IMR-90 (cell line): ENCODE measurements at places on chromosomes 4 and X. TPM values are rescaled to one million over a fixed set of nuclear protein-coding genes. Genes with fewer than 3 reads are reported as not detected.

The KIAA1210 gene
- total RNA-seq: not detected in 2 replicates

GRCh38 chr4:54090404-54090803 is 9.6 kb upstream of the GSX2 start:
- no peak overlapping the region for H3K4me3 ChIP-seq
- H3K27me3 ChIP-seq: peaks cover under 1% of the 10 kb centered on the region; the same call in 1 of the 2 replicates
- H3K36me3 ChIP-seq: no peaks in the 10 kb centered on the region
- H3K4me1 ChIP-seq: peaks cover 2% of the 10 kb centered on the region; the same call in 1 of the 2 replicates
- H3K27ac ChIP-seq: no peak overlapping the region
- no peak for DNase-seq

The BMP2K gene
- total RNA-seq: 46.1 and 59.7 TPM in 2 replicates

The GBA3 gene
- total RNA-seq: not detected in 2 replicates

The C1QTNF7 gene
- 0.18 and 0.28 TPM in 2 replicates for total RNA-seq

DNA sequence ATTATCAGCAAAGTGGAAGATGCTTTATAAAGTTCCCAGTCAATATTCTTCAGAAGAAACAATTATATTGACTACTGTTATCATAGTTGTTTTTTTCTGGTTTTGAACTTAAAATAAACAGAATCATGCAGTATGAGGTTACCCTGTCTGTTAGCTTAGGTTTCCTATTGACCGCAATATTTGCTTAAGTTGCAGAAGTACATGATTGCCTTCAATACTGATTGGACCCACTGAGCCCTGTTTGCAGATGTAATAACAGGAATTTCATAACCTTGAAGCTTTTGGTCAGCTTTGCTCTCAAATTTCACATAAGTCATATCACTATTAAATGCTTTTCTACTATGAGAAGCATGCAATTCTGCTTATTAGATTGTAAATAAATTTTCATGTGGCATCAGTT is 229.1 kb upstream of the FSTL5 start:
- no peaks in the 10 kb centered on the region for H3K36me3 ChIP-seq
- H3K27ac ChIP-seq: no peak overlapping the region
- H3K4me3 ChIP-seq: no peak overlapping the region
- no peaks in the 10 kb centered on the region for H3K4me1 ChIP-seq
- no peaks in the 10 kb centered on the region for H3K27me3 ChIP-seq
- DNase-seq: no peak

DNA sequence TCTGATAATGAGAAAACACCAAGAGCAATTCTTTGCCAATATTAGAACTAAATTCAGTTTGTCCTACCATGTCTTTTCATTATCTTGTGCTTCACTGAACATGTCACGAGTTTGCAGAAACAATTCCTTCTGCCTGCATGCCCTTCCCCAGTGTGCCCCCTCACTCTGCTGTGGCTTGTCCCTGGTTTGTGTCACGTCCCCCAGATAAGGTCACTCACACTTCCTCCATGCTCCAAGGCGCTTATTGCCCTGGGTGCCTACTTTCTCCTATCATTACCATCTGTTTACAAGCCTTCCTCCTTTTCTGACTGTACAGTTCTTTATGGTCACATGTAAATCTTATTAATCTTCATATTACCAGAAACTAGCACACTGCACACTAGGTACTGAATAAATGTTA is 394.1 kb downstream of the KCNIP4 start:
- no peak overlapping the region for H3K4me3 ChIP-seq
- H3K36me3 ChIP-seq: no peaks in the 10 kb centered on the region
- H3K4me1 ChIP-seq: no peaks in the 10 kb centered on the region
- no peak for DNase-seq
- no peak overlapping the region for H3K27ac ChIP-seq

The TMEM131L gene
- total RNA-seq: 16.1 and 23.8 TPM in 2 replicates

GRCh38 chrX:6718766-6719165 is 183.8 kb upstream of the VCX3A start:
- H3K4me1 ChIP-seq: no peaks in the 10 kb centered on the region
- H3K27ac ChIP-seq: no peak overlapping the region
- no peaks in the 10 kb centered on the region for H3K36me3 ChIP-seq
- H3K4me3 ChIP-seq: no peak overlapping the region

The BMPR1B gene
- 0.90 and 1.1 TPM in 2 replicates for total RNA-seq

- no peak overlapping the region for H3K27ac ChIP-seq
- no peaks in the 10 kb centered on the region for H3K4me1 ChIP-seq
- H3K4me3 ChIP-seq: no peak overlapping the region
- H3K27me3 ChIP-seq: peaks cover 3% of the 10 kb centered on the region; the same call in 1 of the 2 replicates
Measured at GRCh38 chrX:39941332-39941920, 156.3 kb downstream of the BCOR start.

GRCh38 chr4:53644607-53645006 is 53.3 kb upstream of the LNX1 start:
- H3K36me3 ChIP-seq: no peaks in the 10 kb centered on the region
- H3K27me3 ChIP-seq: no peaks in the 10 kb centered on the region
- no peak overlapping the region for H3K27ac ChIP-seq
- no peak for DNase-seq
- no peak overlapping the region for H3K4me3 ChIP-seq

DNA sequence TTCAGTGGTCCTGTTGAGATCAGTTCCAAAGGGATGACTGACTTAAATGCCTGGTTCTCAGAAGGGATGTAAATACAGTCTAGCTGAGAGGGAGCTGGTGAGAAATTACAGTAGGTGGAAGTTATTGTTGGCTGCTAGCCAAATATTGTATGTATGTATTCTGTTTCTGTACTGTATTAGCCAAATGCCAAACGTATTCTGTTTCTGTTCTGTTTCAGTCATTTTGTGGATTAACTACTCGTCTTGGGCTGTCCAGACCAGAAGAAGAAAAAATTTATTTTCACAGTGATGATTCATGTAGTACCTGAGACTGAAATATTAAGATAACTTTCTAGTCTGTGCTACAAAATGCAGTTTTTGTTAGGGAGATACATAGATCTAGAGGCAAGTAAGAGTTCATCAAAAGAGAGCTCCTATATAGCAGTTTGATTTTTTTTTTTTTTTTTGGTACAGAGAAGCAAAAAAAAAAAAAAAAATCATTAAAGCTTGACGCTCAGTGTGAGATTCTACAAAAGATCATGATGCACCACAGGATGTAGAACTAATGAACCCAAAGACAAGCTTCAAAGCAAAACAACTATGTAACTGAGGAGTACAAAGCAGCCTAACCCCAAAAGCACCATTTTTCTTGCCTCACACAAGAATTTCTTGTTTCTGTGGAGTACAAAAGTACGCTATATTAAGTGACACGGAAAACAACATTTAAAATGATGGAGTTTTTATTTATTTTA is 54.8 kb downstream of the CASP6 start:
- no peak overlapping the region for H3K27ac ChIP-seq
- no peak for DNase-seq
- H3K36me3 ChIP-seq: no peaks in the 10 kb centered on the region
- H3K4me1 ChIP-seq: no peaks in the 10 kb centered on the region
- no peaks in the 10 kb centered on the region for H3K27me3 ChIP-seq

GRCh38 chr4:51853027-51853682 is 10.2 kb downstream of the DCUN1D4 start:
- H3K4me1 ChIP-seq: peaks cover 8% of the 10 kb centered on the region
- peaks cover 8% of the 10 kb centered on the region for H3K36me3 ChIP-seq
- H3K27me3 ChIP-seq: no peaks in the 10 kb centered on the region
- DNase-seq: peak; percentile 17
- no peak overlapping the region for H3K4me3 ChIP-seq
- H3K27ac ChIP-seq: peak overlapping the region; percentile 72; the same call in 1 of the 2 replicates

The STBD1 gene
- total RNA-seq: 2.2 and 3.0 TPM in 2 replicates

The HSD17B13 gene
- total RNA-seq: under 0.01 TPM in 1 of 2 replicates, not detected in the other

The GPRASP2 gene
- 23.6 and 24.7 TPM in 2 replicates for total RNA-seq

DNA sequence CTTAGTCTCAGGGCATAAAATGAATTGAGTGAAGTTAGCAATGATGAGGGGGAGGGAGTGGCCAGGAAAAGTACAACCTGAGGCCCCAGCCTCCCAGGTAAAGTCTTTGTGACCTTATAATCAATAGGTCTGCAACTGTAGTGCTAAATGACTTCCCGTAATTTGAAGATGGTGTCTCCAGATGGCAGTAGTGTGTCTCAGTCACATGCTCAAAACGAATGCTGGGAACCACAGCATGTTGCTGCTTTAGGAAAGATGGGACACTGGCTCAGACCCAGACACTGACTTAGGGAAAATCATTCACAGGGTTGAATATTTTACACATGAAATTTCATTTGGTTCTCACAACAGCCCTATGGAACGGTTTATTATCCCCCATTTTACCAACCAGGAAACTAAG is 10.3 kb downstream of the SRPX2 start:
- H3K4me3 ChIP-seq: no peak overlapping the region
- no peaks in the 10 kb centered on the region for H3K27me3 ChIP-seq
- H3K4me1 ChIP-seq: peaks cover 6% of the 10 kb centered on the region
- H3K27ac ChIP-seq: no peak overlapping the region

DNA sequence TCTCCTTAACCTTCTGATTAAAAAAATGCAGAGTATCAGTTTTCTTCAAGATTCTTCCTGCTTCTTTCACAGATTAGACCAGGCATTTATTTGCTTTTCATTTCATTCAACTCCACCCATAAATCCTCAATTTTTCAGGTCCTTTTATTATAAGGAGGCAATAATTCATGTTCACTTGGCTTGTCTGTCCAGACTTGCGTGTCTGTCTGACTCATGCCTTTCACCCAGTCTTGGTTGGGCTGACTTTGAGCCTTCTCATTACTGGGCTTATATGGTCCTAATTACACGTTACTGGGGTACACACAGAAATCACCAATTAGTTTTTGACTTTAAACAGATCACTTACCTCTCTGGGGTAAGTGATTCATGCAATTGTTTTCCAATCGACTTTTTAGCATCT is 48.8 kb upstream of the GALNT7 start:
- no peaks in the 10 kb centered on the region for H3K36me3 ChIP-seq
- no peak overlapping the region for H3K4me3 ChIP-seq
- no peaks in the 10 kb centered on the region for H3K27me3 ChIP-seq
- no peak for DNase-seq
- no peak overlapping the region for H3K27ac ChIP-seq

GRCh38 chr4:147550626-147551246 is 66.5 kb upstream of the TMEM184C start:
- no peaks in the 10 kb centered on the region for H3K27me3 ChIP-seq
- no peaks in the 10 kb centered on the region for H3K36me3 ChIP-seq
- peak; percentile 95 for DNase-seq
- H3K4me3 ChIP-seq: peak overlapping the region; percentile 11; the same call in 1 of the 2 replicates
- H3K4me1 ChIP-seq: peaks cover 18% of the 10 kb centered on the region

DNA sequence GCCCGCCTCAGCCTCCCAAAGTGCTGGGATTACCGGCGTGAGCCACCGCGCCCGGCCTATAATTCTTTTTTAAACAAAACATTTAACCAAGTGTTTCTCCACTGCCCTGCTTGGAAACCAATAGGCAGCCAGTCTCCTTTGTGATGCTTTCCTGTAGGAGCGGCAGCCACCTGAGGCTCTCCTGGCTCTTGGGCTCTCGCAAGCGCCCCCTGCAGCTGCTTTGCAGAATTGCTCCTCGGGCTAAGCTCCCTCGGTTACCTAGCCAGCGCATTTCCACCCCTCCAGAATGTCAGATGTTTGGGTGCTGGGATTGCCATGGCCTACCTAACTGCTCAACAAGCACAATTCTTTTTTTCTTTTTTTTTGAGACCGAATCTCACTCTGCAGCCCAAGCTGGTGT is 7.7 kb downstream of the S100P start:
- peaks cover 9% of the 10 kb centered on the region for H3K4me1 ChIP-seq
- H3K27me3 ChIP-seq: no peaks in the 10 kb centered on the region
- no peak for DNase-seq
- peaks cover 7% of the 10 kb centered on the region for H3K36me3 ChIP-seq

The KLB gene
- total RNA-seq: not detected in 2 replicates

DNA sequence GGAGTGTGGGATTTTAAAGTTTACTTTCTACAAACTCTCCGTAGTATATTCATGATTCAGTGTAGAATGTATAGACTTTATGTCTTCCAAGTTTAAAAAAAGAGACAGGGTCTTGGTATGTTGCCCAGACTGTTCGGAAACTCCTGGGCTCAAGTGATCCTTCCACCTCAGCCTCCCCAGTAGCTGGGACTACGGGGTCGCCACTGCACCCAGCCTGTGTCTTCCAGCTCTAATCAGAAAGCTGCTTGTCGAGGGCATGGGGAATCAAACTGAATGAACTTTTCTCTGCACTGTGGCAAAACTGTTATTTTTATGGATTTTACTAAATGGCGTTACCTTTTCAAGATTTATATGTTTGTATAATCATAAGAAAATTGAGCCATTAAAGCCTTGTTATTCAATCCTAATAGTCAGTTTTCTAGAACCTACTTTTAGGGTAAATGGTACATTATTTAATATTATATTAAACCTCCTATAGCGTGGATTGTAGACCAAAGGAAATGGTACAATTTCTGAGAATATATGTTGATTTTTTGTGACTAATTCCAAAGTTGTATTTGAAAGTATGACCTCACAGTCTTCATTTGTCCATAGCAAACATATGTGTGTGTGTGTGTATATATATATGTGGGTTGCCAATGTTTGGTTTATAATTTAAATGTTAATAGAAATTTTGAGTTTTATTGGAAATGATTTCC is 1.1 kb downstream of the BLOC1S4 start:
- peak; percentile 34 for DNase-seq
- no peaks in the 10 kb centered on the region for H3K36me3 ChIP-seq
- peak overlapping the region; percentile 87 for H3K4me3 ChIP-seq
- H3K4me1 ChIP-seq: no peaks in the 10 kb centered on the region
- peak overlapping the region; percentile 88 for H3K27ac ChIP-seq

GRCh38 chrX:71998836-71999509 is 88.3 kb downstream of the NHSL2 start:
- no peak for DNase-seq
- H3K27me3 ChIP-seq: peaks cover 40% of the 10 kb centered on the region
- H3K27ac ChIP-seq: no peak overlapping the region
- H3K36me3 ChIP-seq: no peaks in the 10 kb centered on the region
- no peak overlapping the region for H3K4me3 ChIP-seq

- no peak overlapping the region for H3K4me3 ChIP-seq
- H3K4me1 ChIP-seq: no peaks in the 10 kb centered on the region
- no peaks in the 10 kb centered on the region for H3K27me3 ChIP-seq
Measured at GRCh38 chr4:13166214-13166613, 317.9 kb downstream of the RAB28 start.

- no peak overlapping the region for H3K27ac ChIP-seq
- H3K27me3 ChIP-seq: no peaks in the 10 kb centered on the region
- H3K4me3 ChIP-seq: no peak overlapping the region
- peak; percentile 6 for DNase-seq
Measured at GRCh38 chrX:27924261-27924660, 57.0 kb downstream of the DCAF8L1 start.

GRCh38 chr4:85883180-85883579 is 408.2 kb downstream of the ARHGAP24 start:
- H3K4me3 ChIP-seq: no peak overlapping the region
- no peak for DNase-seq
- no peak overlapping the region for H3K27ac ChIP-seq
- no peaks in the 10 kb centered on the region for H3K36me3 ChIP-seq

GRCh38 chr4:180598281-180598680 is 1644.9 kb upstream of the TENM3 start:
- no peaks in the 10 kb centered on the region for H3K4me1 ChIP-seq
- DNase-seq: no peak
- no peaks in the 10 kb centered on the region for H3K27me3 ChIP-seq
- H3K36me3 ChIP-seq: no peaks in the 10 kb centered on the region

DNA sequence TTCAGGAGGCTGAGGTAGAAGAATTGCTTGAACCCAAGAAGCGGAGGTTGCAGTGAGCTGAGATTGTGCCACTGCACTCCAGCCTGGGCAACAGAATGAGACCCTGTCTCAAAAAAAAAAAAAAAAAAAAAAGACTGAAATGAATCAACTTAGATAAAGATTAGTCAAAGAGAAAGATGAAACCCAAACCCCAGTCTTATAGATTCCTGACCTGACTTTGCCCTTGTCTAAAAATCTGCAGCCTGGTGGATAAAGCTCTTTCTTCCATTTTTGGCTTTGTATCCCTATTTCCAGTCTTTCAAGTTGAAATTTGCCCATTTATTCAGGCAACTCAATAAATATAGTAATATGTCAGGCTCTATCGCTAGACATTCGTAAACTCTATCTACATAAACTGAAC is 39.3 kb upstream of the SPINK2 start:
- peaks cover 6% of the 10 kb centered on the region for H3K27me3 ChIP-seq
- H3K4me3 ChIP-seq: no peak overlapping the region
- DNase-seq: no peak
- H3K27ac ChIP-seq: no peak overlapping the region

The NAP1L2 gene
- total RNA-seq: under 0.01 TPM in 1 of 2 replicates, not detected in the other
